SK-N-MC (cell line): ENCODE measurements at places on chromosomes 11 and 22.

DNA sequence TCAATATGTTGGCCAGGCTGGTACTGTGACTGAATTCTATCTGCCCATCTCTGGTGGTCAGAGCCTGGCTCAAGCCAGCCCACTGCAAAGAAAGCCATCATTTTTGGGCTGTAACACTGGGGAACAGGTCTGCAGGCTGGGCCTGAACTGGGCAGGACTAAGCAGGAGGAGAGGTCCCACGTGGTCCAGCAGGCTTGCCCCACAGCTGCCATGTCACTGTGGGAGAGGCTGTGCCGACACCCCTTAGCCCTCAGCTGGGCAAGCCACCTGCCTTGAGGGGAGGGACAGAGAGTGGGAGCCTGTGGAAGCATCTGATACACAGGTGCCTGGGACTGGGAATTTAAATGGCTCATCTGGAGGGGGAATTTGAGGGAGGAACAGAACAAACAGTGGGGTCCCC is 66.7 kb upstream of the CLTCL1 start:
- no peak for DNase-seq

DNA sequence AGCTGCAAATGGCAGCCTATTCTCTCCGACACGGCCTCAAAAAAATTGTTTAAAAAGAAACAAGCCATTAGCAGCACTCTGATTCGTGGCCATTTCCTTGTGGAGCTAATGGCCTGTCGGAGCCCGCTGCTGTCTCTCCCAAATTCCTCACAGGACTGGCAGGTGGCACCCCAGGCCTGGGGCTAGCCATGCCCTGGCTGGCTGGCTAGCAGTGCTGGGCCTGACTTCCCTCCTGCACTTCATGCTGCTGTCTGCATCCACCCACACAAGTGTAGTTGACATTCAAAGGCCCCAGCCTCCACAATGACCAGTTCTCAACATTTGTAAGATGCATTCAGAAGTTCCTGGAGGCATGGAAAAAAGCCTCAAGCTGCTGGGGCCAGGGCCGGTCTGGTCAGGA is 61.5 kb downstream of the SMCO4 start:
- DNase-seq, result no peak

GRCh38 chr22:37801946-37802309 is 5.8 kb upstream of the GCAT start:
- DNase-seq, result no peak

DNA sequence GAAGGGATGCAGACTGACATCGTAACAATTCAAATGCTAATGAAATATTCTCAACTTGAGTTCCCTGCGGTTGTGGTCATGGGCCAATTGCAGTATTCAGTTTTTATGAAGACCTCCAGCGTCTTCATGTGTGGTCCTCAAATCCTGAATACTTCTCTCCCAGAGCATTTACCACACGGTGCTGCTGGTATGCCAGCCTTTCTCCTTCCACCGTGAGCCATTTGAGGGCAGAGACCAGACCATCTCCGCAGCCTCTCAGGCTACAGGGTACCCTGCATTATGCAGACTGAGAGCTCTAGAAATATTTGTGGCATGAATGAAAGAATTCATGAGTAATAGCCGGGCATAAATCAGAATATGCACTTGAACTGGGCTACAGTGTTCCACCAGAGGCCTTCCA is 289.7 kb downstream of the ST3GAL4 start:
- no peak for DNase-seq

GRCh38 chr11:110296226-110297075 is at the start of gene RDX:
Gene RDX, minus strand, starts transcription at chr11:110296614. Its CDS starts 16,922 bp downstream, at chr11:110279692.
- no peak for DNase-seq

DNA sequence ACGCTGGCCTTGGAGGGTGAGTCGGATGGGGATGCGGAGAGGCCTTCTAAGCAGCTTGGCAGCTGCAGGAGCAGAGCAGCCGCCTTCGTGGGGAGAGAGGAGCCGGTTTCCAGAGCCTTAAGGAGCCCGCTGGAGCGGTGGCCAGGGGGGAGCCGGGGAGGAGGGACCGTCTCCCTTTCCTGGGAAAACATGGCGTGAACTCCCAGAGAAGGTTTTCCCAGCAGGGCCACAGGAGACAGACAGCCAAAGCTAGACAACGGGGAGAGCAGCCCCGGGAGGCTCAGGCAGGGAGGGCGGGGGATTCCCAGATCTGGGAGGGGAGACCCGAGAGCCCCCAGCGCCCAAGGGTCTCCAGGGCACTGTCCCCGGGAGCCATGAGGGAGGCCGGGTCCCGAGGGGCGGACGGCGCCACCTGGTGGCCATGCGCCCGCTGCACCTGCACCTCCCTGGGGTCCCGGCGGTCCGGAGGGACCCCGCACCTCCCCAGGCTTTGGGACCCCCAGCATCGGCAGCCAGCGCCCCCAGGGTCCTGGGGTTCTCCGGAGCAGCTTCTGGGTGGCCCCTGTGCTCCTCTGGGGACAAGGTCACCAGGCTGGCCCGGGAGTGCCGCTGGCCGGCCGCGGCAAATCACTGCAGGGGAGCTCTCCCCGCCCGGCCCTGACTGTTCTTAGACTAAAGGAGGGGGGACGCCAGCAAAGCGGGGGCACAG is 2.4 kb upstream of the SYT8 start:
- no peak for DNase-seq

DNA sequence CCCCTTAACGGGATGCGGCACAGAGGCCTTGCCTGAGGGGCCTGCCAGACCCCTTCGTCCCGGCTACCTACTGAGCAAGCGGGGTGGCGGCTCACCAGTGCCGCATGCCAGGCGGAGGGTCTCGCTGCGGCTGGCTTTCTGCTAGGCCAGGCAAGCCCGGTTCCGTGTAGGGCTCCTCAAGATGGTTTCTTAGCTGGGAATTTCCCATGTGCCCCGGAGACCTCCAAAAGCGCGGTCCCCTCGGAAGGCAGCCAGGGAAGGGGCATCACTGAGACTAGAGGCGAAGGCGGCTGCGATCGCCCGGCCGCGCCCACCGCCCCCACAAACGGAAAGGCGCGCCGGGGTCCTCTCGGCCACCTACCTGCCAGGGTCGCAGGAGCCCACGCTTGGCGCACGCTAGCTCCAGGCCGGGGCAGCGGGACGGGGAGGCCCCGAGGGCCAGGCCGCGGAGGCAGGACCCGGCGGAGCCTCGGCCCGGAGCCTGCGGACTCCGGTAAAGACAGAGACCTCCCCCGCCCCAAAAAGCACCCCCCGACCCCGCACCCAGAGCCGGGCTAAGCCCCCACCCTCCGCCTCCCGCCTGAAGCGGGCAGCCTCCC is 23.8 kb downstream of the MICAL3 start:
- DNase-seq, result no peak

GRCh38 chr22:17083811-17084441 is 874 bp upstream of the IL17RA start:
- DNase-seq, result no peak

DNA sequence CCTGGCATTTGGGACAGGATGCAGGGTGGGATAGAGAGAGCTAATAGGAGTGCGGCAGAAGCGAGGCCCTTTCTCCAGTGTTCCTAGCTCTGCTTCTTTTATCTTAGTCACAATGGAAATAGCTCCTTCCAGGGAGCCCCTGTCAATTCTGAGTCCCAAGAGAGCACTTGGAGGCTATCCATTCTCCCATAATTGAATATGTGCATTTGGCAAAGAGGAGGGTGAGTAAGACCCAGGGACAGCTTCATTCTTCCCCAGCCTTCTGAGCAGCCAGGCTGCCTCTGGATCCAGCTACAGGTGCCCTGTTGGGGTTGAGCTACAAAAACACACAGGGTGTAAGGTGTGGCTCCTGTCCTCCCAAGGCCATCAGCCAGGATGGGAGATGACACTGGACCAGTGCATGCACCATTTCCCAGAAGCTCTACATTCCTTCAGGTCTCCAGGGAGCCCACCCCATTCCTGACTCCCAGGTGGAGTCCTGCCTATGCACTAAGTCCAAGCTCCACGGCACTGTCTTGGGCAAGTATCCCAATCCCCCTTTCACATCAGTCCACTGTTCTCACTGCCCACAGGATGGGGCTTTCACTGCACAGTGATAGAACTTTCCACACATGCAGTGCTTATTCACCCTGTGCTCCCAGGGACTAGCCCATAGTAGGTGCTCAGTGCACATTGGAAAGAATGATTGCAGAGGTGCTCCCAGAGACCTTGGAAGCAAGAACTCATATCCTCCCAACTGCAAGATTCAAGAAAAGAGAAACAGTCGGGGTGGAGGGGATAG is 6.2 kb downstream of the MS4A10 start:
- no peak for DNase-seq

DNA sequence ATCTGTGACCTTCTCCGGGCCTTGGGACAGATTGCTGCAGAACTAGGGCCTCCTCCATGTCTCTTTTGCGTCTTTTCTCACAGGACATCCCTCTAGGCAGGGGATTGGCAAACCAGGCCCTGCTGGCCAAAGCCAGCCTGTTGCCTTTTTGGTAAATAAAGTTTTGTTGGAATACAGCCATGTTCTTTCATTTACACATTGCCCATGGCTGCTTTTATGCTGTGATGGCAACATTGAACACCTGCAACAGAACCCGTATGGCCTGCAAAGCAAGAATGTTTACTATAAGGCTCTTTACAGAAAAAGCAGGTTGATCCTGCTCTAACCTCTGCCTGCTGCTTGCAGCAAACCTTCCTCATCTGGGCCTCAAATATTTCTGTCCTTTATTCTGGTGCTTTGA is 56.8 kb upstream of the B3GAT1 start:
- no peak for DNase-seq

- DNase-seq, result no peak
These were observed 25.4 kb upstream of the BSX start for GRCh38 chr11:123006860-123007542.
